ENCODE measurements at places on chromosomes 1 and 21. TPM values are rescaled to one million over a fixed set of nuclear protein-coding genes. Genes with fewer than 3 reads are reported as not detected.

SPRR2E gene
- total RNA-seq, result not detected

BCL10 gene
- 11.7 TPM for total RNA-seq

PEA15 gene
- 112 TPM for total RNA-seq

- DNase-seq, result no peak
- H3K27ac ChIP-seq, result no peak overlapping the region
- no peaks in the 10 kb centered on the region for H3K4me1 ChIP-seq
These were observed 8.0 kb downstream of the C1orf167 start for GRCh38 chr1:11770011-11770410.

GRCh38 chr21:27397578-27397977 is 430.7 kb upstream of the ADAMTS5 start:
- H3K4me3 ChIP-seq, result no peak overlapping the region
- H3K4me1 ChIP-seq, result peaks cover 7% of the 10 kb centered on the region
- DNase-seq, result no peak
- H3K36me3 ChIP-seq, result no peaks in the 10 kb centered on the region

GBP6 gene
- total RNA-seq, result not detected

DNA sequence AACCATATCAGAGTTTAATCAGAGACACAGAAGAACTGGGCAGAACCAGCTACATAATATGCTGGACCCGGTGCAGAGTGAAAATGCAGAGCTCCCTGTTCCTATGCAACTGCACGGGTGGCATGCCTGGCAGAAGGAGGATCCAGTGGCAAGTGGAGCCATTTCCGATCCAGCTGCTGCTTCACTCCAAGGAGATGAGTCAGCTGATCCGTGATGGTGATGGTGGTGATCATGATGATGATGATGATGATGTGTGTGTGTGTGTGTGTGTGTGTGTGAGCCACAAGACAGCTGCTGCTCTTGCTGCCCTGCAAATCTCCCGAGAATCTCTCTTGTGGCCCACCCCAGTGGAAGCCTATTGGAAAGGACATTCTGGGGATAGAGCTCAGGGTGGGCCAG is 133.0 kb downstream of the URB2 start:
- no peaks in the 10 kb centered on the region for H3K36me3 ChIP-seq
- no peak for DNase-seq
- H3K27me3 ChIP-seq, result no peaks in the 10 kb centered on the region
- H3K27ac ChIP-seq, result no peak overlapping the region
- H3K4me3 ChIP-seq, result no peak overlapping the region
- H3K4me1 ChIP-seq, result no peaks in the 10 kb centered on the region

CACNA1E gene
- total RNA-seq, result 0.18 TPM

FMOD gene
- 2.3 TPM for total RNA-seq

GRCh38 chr1:183096894-183097293 is 73.7 kb downstream of the LAMC1 start:
- H3K4me1 ChIP-seq, result no peaks in the 10 kb centered on the region
- H3K27me3 ChIP-seq, result no peaks in the 10 kb centered on the region
- no peak overlapping the region for H3K4me3 ChIP-seq
- no peaks in the 10 kb centered on the region for H3K36me3 ChIP-seq

DNA sequence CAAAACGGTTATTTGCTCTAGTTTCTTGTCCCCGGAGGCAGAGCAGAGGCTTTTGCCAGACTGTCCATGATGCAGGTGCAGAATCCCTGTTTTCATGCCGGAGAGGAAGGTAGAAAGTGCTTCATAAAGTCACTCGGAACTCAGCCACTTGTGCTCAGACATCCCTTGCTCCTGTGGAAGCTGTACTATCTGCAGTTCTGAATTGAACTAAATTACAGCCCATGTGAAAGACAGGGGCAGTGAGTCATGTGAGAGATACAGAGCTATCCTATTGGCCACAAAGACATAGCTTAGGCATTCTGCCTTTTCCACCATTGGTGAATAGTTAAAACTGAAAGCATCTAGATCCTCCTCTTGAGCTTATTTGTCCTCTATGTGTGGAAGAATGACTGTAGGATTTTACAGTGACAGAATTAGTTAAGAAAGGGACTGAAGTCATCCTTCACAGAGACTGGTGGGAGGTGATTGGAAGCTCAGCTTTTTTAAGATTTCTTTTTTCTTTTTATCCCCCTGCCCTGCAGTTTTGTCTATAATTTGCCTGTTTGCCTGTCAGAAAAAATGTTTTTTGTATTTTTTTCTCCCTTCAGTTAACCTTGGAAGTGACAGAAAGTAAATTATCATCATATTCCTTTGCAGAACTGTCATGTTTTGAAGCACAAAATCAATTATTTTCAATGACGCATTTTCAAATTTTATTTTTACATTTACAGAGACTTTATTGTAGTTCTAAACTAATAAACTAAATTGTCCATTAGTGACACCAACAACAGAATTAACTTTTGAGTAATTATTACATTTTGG is 298.6 kb downstream of the PTPRC start:
- H3K36me3 ChIP-seq, result no peaks in the 10 kb centered on the region
- H3K27me3 ChIP-seq, result no peaks in the 10 kb centered on the region
- H3K27ac ChIP-seq, result no peak overlapping the region

- DNase-seq, result no peak
- no peak overlapping the region for H3K4me3 ChIP-seq
- H3K36me3 ChIP-seq, result no peaks in the 10 kb centered on the region
- H3K27me3 ChIP-seq, result no peaks in the 10 kb centered on the region
- no peak overlapping the region for H3K27ac ChIP-seq
- H3K4me1 ChIP-seq, result no peaks in the 10 kb centered on the region
These were observed 84.5 kb upstream of the POU3F1 start for GRCh38 chr1:38131024-38131585.

DNA sequence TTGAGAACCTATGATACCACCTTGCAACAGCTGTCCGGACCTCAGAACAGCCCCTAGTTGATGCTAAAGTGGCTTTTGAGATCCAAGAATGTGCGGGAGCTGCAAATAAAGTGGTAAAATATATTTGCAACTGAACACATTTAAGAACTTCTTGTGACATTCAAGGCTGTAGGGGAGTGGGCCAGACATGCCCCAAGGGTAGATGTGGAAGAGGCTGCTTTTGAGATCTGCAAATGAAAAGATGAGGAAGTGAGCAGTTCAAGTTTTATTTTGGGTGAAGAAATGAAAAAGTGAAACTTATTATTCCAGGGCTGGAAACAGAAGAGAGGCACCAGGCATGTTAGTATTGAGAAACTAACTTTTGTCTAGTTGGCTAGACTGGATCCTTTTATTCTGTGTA is 359.5 kb upstream of the PLXNA2 start:
- no peak overlapping the region for H3K4me3 ChIP-seq
- peaks cover 25% of the 10 kb centered on the region for H3K4me1 ChIP-seq
- no peak for DNase-seq
- H3K27me3 ChIP-seq, result no peaks in the 10 kb centered on the region
- H3K27ac ChIP-seq, result no peak overlapping the region
- H3K36me3 ChIP-seq, result no peaks in the 10 kb centered on the region

DNA sequence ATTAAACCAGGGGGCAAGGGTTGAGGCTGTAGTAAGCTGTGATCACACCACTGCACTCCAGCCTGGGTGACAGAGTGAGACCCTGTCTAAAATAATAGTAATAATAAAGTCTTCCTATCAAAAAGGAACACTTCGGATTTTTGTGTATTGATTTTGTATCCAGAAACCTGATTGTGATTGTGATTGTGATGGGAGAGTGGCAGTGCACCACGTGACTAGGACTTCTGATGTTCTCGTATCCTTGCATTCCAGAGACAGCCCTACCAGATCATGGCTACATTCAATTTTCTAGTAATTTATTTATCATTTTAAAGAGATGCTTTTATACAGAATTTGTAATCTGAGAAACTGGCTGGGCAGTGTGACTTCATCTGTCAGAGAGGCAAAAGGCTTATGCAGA is 2.6 kb upstream of the KIF1B start:
- H3K27ac ChIP-seq, result no peak overlapping the region
- no peak for DNase-seq
- no peaks in the 10 kb centered on the region for H3K36me3 ChIP-seq
- peaks cover 15% of the 10 kb centered on the region for H3K4me1 ChIP-seq

DNA sequence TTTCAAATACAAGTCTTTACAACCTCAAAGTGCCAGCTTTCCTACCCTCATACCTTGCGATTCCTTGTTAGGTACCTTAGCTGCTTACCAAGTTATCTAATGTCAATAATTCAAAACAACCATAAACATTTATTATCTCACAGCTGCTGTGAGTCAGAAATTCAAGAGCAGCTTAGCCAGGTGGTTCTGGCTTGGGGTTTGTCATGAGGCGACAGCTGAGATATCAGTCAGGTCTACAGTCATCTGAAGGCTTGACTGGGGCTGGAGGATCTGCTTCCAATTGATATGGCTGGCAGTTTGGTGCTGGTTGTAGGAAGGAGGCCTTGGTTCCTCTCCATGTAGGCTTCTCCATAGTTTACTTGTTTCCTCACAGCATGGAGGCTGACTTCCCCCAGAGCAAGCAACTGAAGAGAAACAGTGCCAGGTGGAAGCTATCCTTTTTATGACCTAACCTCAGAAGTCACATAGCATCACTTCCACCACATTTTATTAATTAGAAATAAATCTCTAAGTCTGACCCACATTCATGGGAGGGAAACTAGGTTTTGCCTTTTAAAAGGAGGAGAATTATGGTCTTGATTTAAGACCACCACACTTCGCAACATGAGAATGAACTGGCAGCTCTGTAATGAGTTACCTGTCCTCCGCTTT is 103.3 kb upstream of the FGGY start:
- H3K27me3 ChIP-seq, result no peaks in the 10 kb centered on the region
- no peak for DNase-seq
- H3K4me3 ChIP-seq, result no peak overlapping the region
- no peaks in the 10 kb centered on the region for H3K36me3 ChIP-seq
- no peaks in the 10 kb centered on the region for H3K4me1 ChIP-seq
- H3K27ac ChIP-seq, result no peak overlapping the region

PLPPR4 gene
- total RNA-seq, result 3.2 TPM

ATP5PB gene
- total RNA-seq, result 438 TPM

Data from cardiac muscle cell (in vitro differentiated cells and primary cell).